ENCODE measurements at places on chromosomes 16 and 17.

- DNase-seq = no peak
Observed at GRCh38 chr17:8103549-8103948, 14.8 kb downstream of the ALOXE3 start.

- DNase-seq = no peak
Observed at GRCh38 chr17:79985361-79985942, 50.2 kb downstream of the TBC1D16 start.

GRCh38 chr16:14486520-14487303 is 143.3 kb downstream of the PARN start:
- DNase-seq = peak; percentile 91

DNA sequence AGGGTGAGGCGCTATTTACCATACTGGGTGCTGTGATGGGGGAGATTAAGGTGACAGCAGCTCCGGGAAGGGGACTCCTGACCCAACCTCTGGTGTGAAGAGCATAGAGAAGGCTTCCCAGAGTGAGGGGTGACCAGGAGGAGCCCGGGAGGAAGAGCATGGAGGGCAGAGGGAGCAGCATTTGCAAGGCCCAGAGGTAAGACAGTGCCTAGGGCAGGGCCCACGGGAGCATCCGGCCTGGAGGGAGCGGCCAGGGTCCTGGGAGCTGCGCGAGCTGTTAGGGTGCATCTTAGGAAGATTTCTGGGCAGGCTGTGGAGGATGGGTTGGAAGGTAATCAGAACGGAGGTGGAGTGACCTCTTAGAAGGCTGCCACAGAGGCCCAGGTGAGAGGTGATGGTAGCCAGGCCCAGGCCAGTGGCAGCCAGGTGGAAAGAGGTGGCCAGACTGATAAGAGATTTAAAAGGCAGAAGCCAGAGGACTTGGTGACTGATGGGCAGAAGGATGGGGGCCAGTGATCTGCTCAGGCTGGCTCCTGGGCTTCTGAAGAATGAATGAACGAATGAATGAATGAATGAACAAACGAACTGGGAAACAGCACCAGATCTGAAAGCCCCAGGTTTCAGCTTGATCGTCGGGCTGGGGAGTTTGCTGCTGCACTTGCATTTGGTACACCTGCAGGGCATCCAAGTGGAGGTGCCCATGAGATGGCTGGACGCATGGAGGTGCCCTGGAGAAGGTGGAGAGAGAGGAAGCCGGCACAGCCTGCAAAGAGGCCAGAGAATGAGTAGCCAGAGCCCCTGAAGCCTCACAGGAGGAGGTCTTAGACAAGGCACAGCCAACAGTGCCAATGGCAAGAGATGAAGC is 13.0 kb upstream of the TMEM92 start:
- DNase-seq = no peak

GRCh38 chr17:77326076-77326591 is 185.4 kb downstream of the SEC14L1 start:
- no peak for DNase-seq

DNA sequence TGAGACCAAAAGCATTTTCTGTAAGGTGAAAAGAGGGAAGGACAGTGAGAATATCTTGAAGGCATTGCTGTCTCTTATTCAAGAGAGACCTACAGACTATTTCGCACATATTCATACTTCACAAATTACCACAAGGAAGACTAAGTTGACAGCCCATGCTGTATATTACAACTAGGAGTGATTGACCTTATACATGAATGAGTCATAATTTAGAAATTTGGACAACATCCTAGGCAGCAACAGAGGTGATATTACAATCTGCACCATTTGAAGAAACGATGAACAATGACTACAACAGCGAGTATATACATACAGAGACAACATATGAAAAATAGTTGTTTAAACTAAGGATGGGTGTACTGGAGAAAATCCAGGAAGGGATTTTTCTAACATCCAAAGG is 971.7 kb downstream of the CDH11 start:
- no peak for DNase-seq

GRCh38 chr17:56914581-56915273 is 878 bp upstream of the TRIM25 start:
- no peak for DNase-seq

DNA sequence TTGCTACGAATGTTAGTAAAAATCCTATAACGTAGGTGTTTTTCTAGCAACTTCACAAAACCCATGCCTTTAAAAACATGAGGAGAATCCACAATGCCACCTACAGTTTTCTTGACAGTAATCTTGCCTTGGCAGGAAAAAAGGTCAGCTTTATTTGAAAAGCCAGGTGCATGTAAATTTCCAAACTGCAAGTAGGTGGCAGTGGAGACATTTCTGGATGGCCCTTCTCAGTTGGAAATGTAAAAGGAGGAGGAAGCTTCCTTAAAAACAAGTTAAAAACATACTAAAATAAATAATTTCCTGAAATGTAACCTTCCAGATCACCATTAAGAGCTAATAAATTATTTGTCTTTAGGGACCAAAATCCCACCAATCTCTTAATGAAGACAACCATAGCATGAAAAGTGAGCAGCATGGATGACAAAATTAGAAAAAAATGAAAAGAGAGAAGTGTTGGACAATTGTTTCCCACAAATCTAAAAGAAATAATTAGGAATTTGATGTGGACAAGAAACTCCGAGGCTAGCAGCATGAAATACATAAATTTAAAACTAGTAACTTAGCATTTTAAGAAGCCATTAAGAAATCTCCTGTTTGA is 152.2 kb downstream of the SNX11 start:
- no peak for DNase-seq

GRCh38 chr17:5272322-5272721 is 9.8 kb upstream of the RABEP1 start:
- DNase-seq = no peak

GRCh38 chr16:70778901-70779309 is 22.1 kb downstream of the VAC14 start:
- DNase-seq = no peak

- DNase-seq = peak; percentile 59
Observed at GRCh38 chr16:47732523-47733111, 271.5 kb downstream of the PHKB start.

GRCh38 chr17:44981221-44981968 is 13.3 kb upstream of the C1QL1 start:
- no peak for DNase-seq

DNA sequence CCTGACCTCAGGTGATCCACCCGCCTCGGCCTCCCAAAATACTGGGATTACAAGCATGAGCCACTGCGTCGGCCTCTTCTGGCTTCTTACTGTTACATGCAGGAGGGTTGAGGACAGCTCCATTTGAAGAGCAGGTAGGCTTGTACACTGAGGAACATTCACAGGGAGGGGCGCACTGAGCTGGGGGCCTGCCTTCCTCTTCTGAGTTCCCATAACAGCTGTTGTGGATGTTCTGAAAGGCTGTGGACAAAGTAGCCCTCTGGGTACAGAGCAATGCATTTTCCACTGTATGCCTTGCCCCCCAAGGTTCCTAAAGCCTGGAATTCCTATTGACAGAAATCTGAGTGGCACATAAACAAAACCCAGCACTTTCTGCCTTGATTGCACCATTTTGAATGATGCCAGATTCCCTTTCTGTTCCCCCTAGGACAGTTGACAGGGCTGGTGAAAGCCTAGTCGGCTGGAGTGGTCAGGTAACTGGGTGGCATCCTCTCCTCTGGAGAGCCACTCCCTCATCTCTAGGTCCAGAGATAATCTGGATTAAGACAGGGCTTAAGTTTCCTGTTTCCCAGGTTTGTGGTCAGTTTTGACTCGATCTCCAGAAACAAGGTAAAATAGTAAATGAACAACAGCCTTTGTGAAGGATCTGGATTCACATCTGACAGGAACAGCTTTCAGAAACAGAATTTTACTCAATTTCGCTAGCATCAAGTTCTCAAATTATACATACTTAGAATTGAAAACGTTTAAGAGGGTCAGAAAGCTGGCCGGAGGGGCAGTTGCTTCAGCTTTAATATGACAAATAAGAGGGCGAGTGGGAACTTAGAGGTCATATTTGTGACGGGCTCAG is 1.3 kb upstream of the CDK5R1 start:
- no peak for DNase-seq

GRCh38 chr17:68036304-68037147 is 991 bp downstream of the KPNA2 start:
- no peak for DNase-seq

GRCh38 chr16:89873109-89873971 is at the start of gene TCF25:
TCF25 (plus strand) TSS chr16:89873592; CDS start chr16:89873668, 76 bp downstream.
- DNase-seq = no peak
